ENCODE measurements at places on chromosomes 12 and 14. TPM values are rescaled to one million over a fixed set of nuclear protein-coding genes. Genes with fewer than 3 reads are reported as not detected.

Gene SYT10
- total RNA-seq = not detected

Gene SERPINA9
- total RNA-seq = not detected

Gene CRIP1
- total RNA-seq = 1,748 TPM

Gene MANSC4
- not detected for total RNA-seq

Gene PRH1
- total RNA-seq = 3.0 TPM
